Activated T-cell treated with anti-CD3 and anti-CD28 coated beads, Interleukin-2, amount 50 U/mL, for 4 hours (primary cell): ENCODE measurements at places on chromosomes 7 and 10.

DNA sequence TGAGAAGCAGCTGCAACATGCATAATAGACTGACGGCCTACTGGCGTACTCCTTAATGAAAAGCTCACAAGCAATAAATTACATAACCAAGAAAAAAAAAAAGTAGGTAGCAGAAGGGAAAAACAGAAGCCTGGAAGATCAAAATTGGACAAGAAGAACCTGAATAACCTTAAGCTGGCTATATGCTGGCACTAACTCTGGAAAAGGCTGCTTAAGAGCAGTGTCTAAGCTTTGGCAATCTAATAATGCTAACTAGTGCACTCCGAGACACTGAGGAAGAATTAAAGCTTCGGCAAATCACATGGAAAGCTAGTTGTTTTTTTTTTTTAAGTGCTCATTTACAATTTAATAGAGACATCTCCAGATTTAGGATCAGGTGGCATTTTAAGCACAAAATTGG is 441.9 kb downstream of the PARD3 start:
- DNase-seq: no peak

DNA sequence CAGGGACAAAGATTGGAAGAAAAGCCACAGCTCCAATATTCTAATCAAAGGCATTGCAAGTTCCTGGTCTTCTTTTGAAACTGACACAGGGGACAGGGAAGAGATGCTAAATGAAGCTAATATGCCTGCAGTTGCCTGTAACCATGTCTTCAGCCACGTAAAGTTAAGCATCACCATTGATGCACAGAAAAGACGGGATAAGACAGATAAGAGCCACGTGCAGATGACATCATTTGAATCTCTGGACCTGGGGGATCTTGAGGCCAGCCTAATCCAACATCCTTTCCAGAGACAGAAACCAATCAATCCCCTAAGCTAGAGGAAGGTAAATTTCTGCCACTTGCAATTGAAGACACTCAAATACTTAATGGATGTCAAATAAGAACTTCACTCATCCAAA is 93.4 kb downstream of the PIP4K2A start:
- no peak for DNase-seq

DNA sequence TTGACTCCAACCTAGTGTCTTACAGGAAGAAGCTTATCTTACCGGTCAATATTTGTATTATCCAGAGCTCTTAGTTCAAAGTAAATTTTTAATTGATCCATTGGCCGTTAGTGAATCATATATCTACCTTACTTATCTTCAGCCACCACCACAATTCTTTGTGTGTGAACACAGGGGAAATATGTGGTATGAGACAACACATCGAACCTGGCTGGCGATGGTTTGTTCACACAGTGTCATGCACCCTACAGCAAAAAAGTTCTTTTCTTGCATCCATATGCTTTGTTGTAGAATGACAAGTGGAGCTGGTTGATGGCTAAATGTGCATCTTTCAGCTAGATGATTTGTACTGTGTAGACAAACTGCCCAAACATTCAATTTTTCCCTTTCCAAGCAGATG is 65.8 kb downstream of the ARID5B start:
- no peak for DNase-seq

DNA sequence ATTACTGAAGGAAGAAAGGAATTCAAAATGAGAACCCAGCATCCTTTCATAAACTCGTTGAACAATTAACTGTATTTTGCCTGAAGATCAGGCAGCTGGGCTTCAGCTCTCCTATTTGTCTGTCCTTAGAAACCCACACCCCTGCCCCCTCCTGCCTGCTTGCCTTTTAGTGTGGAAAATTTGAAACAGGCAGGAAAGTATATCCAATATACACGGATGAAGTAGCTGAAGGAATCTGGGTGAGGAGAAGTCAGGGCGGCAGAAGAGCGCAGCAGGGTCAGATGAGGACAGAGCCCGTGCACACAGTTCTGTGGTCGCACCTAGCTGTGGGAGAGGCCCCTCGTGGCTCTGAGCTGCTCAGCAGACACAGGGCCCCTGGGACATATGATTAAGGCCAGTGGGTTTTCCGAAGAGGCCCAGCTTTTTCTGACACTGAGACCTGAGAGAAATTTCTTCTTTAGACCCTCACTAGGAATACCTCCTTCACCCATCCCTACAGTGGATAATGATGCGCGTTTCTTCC is 87.9 kb downstream of the ACTR3B start:
- no peak for DNase-seq

DNA sequence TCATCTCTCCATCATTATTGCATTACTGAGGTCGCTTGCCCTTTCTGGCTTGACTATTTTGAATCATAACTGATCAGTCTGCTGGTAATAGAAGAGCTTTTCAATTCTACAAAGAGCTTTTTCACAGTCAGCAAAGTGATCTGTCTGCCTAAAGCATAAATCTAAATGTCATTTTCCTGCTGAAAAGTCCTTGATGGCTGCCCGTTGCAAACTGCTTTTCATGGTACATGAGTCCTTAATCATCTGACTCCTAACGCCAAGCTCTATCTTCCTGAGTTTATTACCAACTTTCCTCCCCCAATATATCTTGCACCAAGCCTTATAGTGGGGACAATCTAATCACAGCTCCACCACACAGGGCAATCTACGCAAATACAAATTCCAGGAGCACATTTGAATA is 39.8 kb downstream of the THSD7A start:
- no peak for DNase-seq
